ENCODE measurements at places on chromosomes 5 and 9.

GRCh38 chr9:110742741-110743371 lies 74.3 kb downstream of the MUSK start:
- DNase-seq = peak; percentile 50

DNA sequence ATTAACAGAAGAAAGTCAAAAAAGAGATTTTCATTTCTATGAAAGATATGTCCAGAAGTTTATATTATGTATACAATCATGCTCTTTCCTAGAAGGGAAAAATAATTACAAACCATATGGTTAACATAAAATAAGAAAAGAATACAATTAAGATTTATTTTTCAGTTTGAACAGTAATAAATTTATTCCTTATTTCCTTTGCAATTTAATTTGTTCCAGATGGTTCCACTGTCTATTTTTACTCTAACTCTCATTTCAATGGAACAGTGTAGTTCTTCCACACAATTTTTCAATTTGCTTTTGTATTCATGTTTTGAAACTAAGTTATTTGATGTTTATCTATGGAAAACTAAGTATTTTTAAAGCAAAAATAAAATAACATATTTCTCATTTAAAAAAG lies 1026.3 kb downstream of the TAF11L14 start:
- DNase-seq = no peak

GRCh38 chr5:138580001-138580400 lies 4.8 kb upstream of the HSPA9 start:
- no peak for DNase-seq

GRCh38 chr5:179180061-179180610 lies 120.0 kb downstream of the ZNF354C start:
- DNase-seq = no peak

GRCh38 chr9:96553070-96553469 lies 66.6 kb downstream of the CDC14B start:
- peak; percentile 79 for DNase-seq

DNA sequence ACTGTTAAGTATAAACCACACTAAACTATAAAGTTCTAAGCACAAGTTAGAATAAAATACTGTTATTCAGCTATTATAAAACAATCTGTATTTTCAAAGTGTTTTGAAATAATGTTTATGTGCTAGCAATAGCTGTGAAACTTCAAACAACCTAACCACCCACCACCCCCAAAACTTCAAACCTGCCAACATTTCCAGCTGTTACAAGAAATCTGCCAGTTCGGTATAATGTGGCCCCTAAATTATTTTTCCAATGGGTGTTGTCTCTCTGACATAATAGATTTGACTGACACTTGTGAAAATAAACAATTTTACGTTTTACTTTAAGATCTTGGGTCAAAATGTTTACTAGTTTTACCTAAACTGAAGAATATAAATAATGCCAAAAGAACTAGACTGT lies 24.7 kb downstream of the MAPKAP1 start:
- DNase-seq = no peak

- no peak for DNase-seq
Measured at GRCh38 chr9:97272072-97272471, 35.4 kb upstream of the CCDC180 start.

All from amniotic epithelial cell (primary cell).